ENCODE measurements at places on chromosomes 11 and 22. TPM values are rescaled to one million over a fixed set of nuclear protein-coding genes. Genes with fewer than 3 reads are reported as not detected.
A peak's percentile ranks its signal among the peaks of the same experiment; 100 is the strongest.

- DNase-seq, result peak; percentile 53
Observed at GRCh38 chr11:102276783-102277182, 40.5 kb upstream of the BIRC3 start.

GRCh38 chr11:35734669-35735410 lies 72.3 kb downstream of the TRIM44 start:
- no peak for DNase-seq

DNA sequence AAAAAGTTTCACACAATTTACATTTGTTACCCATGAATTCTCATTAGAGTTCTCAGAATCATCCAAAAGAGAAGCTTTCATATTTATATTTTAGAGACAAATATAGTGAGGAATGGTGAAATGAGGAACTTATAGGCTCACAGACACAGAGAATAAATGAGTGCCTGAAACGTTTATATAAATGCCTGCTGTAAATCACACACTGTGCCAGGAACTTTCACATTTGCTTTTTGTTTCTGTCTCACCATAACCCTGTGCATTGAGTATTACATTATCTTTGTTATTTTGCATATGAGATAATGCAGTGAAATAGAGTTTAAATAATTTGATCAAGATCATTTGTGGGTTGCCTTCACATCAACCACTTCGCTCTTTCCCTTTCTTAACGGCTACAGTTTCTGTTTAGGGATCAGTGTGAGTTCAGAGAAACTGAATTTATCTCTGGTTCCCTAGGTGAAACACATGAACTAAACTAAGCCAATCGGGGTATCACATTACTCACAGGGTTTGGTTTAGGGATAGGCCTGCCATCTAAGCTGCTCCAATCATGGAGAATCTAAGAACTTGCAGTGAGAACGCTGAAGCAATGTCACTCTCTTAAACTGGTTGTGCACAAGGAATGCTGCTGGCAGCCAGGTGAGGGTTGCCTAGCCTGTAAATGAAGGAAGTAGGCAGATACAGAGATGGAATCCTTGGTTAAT lies 1339.2 kb upstream of the TENM4 start:
- DNase-seq, result no peak

The BCO2 gene
- 0.60 TPM for total RNA-seq
